Cardiac fibroblast (primary cell): ENCODE measurements at places on chromosomes 12 and 14.

GRCh38 chr12:110775997-110776396, 33.3 kb upstream of the PPP1CC start:
- DNase-seq = no peak

- no peak for DNase-seq
Observed at GRCh38 chr12:69252033-69252432, 12.7 kb downstream of the CPSF6 start.

DNA sequence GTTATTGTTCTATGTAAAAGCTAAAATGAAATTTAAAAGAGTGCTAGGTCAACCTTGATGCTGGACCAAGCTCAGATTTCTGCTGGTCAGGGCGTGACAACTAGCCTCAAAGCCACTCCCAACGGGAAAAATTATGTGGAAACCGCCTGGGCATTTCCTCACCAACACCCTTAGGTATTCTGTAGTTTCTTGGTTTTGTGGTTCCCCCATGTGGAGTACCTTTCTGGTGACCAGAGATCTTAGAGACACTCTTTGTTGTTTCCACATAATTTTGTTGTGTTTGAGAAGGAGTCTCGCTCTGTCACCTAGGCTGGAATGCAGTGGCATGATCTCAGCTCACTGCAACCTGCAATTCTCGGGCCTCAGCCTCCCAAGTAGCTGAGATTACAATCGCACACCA, 119.9 kb downstream of the DENND5B start:
- no peak for DNase-seq

- no peak for DNase-seq
Observed at GRCh38 chr12:32522331-32523221, 123.2 kb downstream of the FGD4 start.

DNA sequence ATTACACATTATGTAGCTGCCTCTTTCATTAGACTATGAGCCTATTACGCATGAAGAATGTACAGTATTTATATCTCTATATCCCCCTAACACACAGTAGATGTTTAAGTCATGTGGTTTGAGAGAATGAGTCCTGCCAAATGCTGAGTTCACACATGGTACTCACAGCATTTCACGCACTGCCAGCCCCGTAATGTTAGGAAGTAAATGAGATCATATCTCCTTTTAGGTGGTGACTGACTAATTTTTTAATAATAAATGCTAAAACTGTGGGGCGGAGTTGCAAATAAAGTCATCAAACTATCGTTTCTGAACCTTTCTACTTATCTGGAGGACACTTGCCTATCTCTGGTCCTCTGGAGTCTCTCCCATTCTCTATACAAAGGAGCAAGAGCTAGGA, 343.8 kb downstream of the ADAMTS20 start:
- DNase-seq = peak; percentile 38

- no peak for DNase-seq
Observed at GRCh38 chr14:94161058-94161457, 13.1 kb upstream of the PPP4R4 start.

DNA sequence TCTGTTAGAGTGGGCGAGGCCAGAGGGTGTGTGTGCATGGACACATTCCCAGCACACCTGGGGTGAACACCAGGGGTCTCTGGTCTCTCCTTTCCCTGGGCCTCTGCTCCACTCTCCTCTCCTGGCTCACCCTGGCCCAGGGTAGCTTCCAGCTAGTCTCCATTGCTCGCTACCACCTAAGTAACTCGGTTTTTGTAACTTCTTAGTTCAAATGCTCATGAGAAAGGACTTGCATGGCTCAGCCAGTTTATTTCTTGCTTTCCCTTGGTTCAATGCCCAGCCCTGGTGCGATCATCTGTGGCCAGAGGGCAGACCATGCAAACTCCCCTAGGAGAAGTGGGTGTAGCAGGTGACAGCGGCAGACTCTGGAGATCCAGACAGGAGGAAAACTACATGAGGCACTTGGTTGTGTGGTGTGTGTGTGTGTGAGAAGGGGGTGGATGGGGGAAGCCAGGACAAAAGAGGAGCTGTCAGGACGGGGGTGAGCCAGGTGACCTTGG, 8.9 kb upstream of the ACVR1B start:
- DNase-seq = no peak

DNA sequence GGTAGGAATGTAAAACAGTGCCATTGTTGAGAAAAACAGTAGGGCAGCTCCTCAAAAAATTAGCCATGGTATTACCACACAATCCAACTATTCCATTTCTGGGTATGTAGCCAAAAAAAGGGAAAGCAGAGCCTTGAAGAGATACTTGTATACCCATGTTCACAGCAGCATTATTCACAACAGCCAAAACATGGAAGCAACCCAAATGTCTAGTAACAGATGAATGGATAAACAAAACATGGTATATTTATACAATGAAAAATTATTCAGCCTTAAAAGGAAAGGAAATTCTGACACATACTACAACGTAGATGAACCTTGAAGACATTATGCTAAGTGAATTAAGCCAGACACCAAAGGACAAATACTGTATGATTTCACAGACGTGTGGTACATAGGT, 67.6 kb upstream of the GNG2 start:
- peak; percentile 40 for DNase-seq

GRCh38 chr12:82904219-82904790, 217.6 kb downstream of the TMTC2 start:
- DNase-seq = no peak

DNA sequence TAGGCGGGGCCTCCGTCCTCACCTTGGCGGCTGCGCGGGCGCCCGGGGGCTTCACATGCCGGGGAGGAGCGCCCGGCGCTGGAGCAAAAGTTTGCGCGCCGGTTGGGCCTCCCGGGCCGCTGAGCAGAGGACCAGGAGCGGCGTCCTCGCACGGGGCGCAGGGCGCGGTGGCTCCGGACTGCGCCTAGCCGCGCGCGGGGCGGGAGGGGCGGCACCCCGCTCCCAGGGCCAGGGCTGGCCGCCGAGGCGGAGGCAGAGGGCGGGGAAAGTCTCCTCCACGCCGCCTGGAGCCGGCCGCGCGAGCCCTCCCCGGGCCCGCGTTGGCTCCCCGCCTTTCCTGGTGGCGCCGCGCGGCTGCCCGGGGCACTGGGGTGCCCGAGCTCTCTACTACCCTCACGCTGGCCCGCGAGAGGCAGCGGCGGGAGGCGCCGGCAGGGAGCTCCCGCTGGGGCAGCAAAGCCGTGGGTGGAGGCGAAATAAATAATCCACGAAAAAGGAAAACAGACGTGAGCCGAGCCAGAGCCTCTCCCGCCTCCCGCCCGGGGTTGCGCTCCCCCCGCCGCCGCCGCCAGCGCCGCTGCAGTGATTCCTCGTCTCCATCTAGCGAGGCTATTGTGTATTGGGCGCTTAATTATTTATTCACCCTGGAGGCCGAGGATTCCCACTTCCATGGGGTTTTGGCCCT, 400 bp upstream of the PRIMA1 start:
- DNase-seq = no peak

DNA sequence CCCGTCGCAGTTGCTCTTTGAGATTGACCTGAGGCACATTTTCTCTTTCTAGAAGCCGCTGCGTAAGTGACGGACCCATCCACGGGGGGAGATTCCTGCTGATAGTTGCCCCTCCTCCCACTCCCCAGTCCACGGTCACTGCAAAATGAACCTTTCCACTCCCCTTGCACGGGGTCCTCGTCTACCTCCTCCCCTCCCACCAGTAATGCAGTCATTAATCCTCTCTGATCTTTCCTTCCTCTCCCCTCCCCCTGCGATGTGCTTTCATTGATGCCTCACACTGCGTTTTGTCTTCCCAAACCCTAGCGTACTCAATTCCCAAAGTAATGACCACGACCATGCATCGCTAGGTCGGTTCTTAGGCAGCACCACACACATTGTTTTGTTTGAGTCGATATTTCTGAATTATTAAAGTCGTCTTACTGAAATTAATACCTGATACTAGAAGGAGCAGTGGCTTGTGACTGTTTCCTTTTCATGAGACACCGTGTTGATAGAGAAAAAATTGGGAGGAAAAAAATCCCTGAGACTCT, 857 bp downstream of the ETNK1 start:
- peak; percentile 34 for DNase-seq

DNA sequence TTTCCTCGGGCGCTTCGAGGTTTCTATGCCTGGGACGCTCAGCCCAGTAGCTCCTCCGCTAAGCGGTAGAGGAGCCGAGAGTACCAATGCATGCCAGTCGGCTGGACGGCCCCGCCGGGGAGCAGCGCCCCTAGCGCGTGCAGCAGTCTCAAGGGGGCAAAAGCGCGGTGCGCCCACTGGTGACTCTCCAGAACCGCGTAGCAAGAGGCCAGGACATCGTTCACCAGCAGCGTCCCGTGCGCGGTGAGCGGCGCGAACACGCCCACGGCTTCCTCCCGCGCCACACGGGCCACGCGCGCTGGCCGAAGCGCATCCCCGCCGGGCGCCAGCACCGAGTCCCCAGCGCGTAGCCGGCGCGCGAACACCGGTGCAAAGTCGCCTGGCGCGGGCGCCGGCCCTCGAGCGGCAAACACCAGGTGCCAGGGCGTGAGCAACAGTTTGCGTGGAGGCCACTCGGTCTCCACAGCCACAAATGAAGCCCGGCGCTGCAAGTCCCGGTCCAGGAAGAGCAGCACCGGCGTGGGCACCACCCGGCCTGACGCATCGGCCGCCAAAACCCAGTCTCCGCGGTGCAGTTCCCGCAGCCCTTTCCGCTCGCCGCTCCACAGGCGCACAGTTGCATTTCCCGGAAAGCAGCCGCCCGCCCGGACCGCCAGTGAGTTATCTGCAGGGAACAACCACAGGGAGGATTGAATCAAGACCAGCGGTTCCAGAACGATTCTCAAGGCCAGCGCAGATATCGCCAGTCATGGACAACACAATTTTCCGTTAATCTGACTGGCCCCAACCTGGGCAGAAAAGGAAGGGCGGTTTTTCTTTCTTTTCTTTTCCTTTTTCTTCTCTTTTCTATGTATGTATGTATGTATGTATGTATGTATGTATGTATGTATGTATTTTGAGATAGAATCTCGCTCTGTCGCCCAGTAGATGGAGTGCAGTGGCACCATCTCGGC, 4.5 kb downstream of the DHH start:
- DNase-seq = peak; percentile 58

- DNase-seq = no peak
Observed at GRCh38 chr14:102086709-102086971, 204 bp downstream of the HSP90AA1 start.

DNA sequence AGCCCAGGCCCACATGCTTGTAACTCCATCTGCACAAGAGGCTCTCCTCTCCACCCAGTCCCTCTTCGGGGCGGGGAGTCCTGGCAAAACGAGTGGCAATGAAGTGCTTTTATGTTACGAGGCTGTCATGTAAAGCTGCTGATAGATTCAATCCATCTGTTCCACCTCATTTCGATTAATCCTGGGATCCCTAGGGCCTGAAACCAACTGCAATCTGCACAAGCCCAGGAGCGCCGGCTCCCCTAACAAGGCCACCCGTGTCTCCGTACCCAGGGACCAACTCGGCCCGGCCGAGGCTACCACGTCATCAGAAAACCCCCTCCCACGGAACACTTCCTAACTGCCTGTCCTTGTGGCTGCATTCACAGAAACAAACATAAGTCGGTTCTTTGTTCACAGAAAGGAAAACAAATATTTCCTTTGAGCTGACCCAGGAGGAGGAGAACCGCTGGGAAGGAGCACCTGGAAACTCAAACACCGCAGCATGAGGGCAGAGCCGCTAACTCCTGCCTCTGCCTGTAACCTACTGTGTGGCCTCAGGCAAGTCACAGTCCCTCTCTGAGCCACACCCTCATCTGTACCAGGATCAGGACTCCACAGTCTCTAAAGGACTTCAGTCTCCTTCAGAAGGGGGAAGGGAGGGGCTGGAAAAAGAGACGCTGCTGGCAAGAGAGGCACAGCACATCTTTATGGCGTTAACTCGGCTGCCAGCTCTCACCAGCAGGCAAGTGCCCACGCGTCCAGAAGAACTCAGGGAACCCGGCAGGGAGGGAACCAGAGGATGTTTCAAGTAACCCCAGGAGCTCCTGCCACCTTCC, 47.8 kb downstream of the CCDC88C start:
- no peak for DNase-seq

DNA sequence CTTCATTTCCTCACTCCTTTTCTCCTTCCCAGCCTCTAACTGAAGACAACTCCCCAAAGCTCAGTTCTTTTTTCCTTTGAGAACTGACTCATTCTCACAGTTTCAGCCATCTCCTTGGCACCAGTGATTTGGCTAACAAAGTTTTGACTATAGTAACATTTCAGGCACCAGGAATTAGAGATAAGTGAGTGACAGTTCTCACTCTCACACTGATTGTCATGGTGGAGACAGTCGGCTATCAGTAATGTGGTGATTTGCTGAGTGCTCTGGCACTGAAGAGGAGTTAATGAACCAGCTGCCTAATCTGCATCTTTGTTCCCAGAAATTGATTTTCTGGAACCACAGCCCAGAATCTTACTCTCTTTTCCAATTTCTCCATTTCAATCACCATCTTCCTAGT, 29.5 kb downstream of the HELB start:
- no peak for DNase-seq

GRCh38 chr12:53225635-53226424, 6.2 kb downstream of the RARG start:
- no peak for DNase-seq

- no peak for DNase-seq
Observed at GRCh38 chr12:29160230-29160629, 11.2 kb downstream of the FAR2 start.

DNA sequence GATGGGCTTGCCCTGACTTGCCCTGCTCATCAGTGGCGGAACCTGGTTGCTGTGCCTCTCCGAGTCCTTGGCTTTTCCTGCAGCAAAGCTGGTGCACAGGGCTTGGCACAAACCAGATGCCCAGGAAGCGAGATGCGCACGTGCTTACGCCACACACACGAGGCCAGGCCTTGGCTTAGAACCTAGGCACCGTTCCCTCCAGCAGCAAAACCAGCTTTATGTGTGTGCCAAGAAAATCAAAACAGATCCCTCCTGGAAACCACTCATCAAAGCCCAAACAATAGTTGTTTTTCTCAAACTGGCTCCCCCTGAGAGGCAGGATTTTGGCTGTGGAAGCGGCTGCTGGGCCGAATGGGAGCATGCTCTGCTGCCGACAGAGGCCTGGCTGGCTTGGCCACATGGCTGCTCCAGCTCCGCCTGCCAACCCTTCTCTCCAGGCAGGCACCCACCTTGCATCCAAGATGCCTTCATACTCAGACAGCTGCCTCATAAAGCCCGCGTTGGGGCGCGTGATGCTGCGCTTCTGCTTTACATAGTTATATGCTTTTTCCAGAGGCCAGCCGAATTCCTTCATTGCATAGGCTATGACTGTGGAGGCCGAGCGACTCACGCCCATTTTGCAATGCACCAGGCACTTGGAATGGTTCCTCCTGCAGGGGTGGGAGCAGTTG, 58.7 kb downstream of the SSH1 start:
- peak; percentile 61 for DNase-seq

DNA sequence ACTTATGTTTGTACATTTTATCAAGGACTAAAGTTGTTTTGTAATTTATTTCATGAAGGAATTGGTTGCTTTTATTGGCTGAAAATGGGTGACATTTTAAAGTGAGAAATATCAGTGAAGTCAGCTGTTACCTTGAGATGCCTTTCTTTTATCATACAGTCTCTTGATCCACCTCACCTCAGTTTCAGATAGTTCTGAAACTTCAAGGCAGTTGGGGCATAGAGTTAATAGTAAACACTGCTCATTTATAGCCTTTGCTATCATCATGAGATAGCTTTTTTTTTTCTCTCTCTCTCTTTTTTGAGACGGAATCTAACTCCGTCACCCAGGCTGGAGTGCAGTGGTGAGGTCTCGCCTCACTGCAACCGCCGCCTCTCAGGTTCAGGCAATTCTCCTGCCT, 76.7 kb downstream of the MON2 start:
- no peak for DNase-seq
